ENCODE measurements at places on chromosomes 6 and 20.

GRCh38 chr6:168027521-168027920 is 30.1 kb downstream of the KIF25 start:
- DNase-seq = no peak

DNA sequence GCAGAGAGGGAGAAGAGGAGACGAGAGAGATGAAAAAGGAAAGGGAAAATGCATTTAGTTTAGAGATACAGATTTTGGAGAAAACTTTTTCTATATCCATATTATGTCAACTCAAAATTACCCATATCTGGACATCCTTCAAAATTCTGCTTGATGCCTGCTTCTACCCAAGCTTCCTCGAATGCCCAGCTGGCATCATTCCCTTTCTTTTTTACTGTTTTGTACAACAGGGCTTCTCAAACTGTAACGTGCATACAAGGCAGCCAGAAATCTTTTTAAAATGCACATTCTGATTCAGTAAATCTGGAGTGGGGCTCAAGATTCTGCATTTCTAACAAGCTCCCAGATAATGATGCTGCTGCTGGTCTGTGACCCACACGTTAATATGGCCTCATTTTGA is 462.8 kb upstream of the CHD6 start:
- DNase-seq = no peak

DNA sequence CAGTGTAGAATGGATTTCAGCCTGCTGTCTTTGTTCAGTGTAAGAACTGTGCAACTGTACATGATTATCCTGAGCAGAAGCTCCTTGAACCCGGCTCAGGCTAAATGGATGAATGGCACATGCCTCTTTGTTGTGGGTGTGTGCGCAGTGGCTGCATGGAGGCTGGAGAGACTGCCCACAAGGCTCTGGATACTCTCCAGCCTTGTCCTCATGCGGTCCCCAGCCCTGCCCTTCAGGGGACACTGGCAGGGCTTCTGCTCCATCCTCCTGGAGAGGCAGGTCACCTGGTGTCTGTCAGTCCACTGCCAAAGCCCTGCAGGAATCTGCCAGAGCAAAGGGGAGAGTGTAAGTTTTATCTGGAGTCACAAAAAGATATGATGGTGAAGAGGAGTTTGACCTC is 241.7 kb upstream of the EXOC2 start:
- DNase-seq = no peak

DNA sequence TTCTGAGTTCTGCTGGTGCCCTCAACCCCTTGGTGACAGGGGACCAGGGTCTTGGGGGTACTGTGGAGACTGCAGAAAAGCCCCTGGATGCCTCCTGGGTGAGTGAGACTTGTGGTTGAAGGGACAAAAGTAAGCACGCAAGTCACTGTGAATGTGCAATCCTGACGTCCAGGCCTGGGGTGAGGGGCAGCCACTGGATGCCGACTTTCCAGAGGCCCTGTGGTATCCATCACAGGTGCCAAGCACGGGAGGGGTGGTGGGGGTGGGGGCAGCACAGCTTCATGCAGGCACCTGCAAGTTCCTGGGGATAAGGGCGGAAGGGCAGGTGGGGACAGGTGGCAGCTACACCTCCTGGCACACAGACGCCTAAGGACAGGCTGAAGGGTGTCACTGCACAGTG is 20.1 kb upstream of the UBE2V1 start:
- no peak for DNase-seq

DNA sequence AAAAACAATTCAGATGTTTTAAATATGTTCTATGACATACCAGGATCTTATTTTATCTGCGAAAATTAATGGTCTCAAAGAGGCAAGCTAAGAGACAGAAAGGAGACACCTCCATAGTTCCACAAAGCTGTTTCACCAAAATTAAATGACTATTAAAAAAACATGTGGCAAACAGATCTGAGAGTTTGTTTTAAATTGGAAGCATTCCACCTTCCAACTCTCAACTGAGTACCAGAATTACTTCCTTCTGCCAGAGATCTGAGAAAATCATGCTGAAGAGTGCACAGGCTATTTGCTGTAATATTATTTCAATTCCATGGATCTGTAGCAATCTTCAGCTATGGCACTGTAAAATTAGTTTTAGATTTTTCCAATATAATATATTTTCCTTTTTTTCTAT is 669.5 kb upstream of the MARCKS start:
- no peak for DNase-seq

GRCh38 chr6:116564311-116564710 is 7.0 kb upstream of the RWDD1 start:
- DNase-seq = no peak

- DNase-seq = no peak
These were observed at the start of gene SERAC1 for GRCh38 chr6:158168040-158168289. TSS of gene SERAC1 (minus strand) at chr6:158168262. CDS start at chr6:158158363, 9,899 bp downstream.

DNA sequence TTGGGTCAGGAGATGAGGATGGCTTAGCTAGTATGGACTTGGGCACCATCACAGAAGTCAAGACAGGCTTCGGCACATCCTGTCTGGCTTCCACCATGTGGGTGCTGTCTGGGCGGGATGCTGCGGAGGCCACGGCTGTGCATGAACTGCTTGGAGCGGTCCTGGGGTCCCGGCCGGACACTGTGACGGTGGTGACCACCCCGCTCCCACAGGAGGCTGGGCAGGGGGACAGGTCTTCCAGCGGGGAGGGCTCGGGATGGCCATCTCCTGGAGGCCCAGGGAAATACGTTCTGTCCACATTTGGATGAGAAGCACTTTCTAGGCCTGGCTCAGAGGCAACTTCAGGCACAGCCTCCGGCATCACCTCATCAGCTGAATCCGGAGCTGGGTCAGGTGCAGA is 32.1 kb upstream of the TCFL5 start:
- no peak for DNase-seq

DNA sequence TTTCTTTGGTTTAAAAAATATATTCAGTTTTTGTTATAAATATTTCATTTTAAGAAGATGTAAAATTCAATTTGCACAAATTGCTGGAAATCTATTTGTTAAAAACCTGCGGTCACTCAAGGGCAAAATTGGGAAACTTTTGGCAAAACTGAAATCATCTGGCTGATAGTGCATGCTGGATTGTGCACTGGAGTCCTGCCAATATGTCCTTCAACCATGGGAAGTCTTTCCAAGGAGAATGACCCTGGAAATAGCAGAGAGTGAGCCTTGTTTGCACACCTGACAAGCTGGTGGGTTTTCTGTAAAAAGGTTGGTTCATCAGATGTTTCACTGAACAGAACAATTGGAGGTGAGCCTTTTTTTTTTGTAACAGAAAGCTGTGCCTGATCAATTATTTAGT is 413.5 kb downstream of the BTBD3 start:
- no peak for DNase-seq

- DNase-seq = no peak
These were observed 110.4 kb upstream of the COL21A1 start for GRCh38 chr6:56357616-56358373.

DNA sequence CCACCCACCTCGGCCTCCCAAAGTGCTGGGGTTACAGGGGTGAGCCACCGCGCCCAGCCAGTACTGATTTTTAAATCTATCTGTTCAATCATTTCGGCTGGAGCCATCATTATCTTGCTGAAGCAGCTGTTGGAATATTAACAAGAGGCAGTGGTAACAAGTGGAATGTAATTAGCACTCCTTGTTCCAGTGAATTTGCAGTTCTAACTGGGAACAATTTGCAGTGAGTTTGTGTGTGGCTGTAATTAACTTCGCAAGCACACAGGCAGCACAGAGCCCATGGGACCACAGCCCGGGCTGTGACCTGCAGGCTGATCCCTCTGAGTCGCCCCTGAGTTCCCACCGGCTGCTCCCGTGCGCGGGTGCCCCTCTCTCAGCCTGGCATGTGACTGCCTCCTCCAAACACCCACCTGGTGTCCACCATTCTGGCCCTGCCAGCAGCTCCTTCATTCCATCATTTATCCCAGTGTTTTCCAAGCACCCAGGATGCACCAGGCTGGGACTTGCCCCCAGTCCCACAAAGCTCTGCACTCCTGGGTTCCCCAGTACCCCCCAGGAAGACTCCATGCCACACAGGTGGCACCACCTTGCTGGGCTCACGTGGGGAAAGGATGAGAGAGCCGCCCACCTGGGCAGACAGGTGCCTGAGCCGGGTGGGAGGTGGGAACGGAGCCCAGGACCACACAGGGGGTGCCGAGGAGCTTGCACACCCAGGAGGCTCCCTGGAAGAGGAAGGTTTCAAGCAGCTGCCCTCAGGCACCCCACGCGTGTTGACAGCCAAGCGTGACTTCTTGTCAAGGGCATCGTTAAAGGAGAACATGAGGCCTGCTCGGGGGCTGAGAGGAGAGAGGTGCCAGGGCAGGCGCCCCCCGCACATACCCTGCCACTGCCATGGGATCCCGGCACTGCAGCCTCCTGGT is 75.2 kb downstream of the YTHDF1 start:
- no peak for DNase-seq

- DNase-seq = no peak
These were observed 185.2 kb upstream of the FLRT3 start for GRCh38 chr20:14522595-14522994.

DNA sequence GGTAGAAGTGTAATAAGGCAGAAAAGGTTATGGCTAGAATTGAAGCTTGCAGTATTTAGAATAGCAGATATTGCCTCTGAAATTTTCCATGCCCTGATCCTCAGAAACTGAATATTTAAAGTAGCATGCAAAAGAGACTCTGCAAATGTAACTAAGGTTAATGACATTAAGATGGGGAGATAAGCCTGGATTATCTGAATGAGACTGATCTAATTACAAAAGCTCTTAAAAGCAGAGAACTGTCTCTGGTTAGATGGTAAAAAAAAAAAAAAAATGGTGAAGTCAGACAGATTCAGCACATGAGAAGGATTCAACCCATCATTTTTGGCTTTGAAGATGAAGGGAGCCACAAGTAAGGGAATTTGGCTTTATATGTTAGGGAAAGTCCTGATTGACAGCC is 503.7 kb upstream of the IRAK1BP1 start:
- DNase-seq = no peak

DNA sequence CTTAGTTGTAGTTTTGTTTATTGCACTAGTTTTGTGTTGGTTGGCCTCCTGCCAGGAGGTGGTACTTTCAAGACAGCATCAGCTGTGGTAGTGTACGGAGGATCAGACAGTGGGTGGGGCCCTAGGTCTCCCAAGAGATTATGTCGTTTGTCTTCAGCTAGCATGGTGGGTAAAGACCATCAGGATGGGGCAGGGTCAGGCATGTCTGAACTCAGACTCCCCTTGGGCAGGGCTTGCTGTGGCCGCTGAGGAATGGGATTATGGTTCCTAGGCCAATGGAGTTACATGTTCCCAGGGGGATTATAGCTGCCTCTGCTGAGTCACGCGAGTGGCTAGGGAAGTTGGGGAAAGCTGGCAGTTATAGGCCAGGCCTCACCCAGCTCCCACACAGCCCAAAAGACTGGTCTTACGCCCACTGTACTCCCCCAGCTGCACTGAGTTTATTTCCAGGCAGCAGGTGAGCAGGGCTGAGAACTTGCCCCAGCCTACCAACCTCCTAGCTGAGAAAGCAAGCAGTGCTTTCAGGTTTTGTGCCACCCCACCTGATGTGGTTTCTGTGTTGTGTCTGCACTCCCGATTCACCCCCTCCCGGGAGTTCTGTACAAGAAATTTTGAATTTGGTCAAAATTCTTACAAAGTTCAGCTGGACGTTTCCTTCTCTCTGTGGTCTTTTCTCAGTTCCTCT is 24.7 kb downstream of the ZSCAN31 start:
- no peak for DNase-seq

DNA sequence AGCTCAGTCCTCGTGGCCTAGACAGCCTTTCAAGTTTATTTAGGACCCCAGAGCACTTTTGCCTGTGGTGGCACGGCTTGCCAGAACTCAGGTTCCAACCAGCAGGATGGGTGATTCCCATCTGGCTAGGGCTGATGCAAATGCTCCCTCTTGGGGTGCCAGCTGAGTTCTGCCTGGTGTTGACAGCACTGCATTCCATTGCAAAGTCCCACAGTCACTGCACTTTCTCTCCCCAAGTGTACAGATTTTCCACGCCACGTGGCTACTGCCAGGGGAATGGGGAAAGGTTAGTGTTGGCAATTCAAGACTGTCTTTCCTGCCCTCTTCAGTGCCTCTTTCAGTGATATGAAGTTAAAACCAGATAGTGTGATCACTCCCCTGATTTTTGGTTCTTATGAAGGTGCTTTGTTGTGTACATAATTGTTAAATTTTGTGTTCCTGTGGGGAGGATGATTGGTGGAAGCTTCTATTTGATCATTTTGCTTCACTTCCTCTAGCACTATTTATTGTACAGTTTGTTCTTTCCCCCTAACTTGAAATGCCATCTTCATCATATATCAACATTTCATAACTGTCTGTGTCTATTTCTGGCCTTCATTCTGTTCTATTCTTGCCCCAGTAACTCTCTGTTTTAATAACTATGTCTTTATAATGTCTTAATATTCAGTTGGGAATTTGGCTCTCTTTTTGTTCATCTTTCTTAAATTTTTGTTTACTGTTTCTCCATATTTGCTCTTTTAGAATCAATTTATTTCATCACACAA is 86.2 kb downstream of the CFAP61 start:
- no peak for DNase-seq

GRCh38 chr6:14575961-14576360 is 458.4 kb downstream of the CD83 start:
- DNase-seq = no peak

- DNase-seq = no peak
These were observed 582.9 kb upstream of the CDH4 start for GRCh38 chr20:60669211-60669610.

DNA sequence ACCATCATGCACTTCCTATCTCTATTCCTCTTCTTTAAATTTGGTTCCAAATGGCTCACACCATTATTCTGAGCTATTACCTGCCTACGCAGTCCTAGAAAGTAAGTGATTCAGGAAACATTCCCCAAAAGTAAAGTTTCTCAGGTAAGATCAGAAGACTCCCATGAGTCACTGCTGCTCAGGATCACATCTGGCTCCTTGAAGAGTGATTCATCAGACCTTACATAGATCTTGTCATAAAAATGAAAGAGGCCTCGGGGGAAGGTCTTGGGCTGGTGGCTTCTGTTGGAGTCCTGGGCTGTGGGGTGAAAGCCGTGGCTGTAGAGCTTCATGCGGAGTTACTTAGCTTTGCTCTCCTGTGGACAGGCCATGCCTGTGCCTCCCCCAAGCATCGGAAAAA is 35.9 kb downstream of the PLG start:
- DNase-seq = no peak

DNA sequence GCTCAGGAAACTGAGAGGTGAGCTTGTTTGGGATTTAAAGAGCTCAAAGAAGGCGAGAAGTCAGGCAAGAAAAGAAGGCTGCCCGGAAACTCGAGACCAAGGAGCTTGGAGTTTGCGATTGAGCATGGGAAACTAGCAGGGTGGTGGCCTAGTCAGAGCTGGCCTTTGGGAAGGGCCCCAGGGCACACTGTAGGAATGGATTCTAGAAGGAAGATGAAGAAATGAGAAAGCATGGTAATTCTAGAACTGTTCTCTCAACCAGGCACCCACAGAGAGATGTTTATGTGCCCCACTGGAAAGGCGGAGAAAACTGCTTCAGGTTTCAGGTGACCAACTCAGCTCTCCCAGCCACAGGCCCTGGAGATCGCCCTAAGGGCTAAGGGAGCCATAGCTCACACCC is 126.2 kb downstream of the FOXO3 start:
- DNase-seq = no peak

- DNase-seq = no peak
These were observed 17.1 kb downstream of the HBS1L start for GRCh38 chr6:135037541-135037940.

GRCh38 chr20:37207171-37207570 is 27.8 kb upstream of the MROH8 start:
- no peak for DNase-seq
